ENCODE measurements at places on chromosomes 11 and 22.

- DNase-seq, result no peak
Measured at GRCh38 chr11:123055191-123055901, 6.6 kb downstream of the HSPA8 start.

- no peak for DNase-seq
Measured at GRCh38 chr11:66220566-66220935, 47.9 kb upstream of the RAB1B start.

DNA sequence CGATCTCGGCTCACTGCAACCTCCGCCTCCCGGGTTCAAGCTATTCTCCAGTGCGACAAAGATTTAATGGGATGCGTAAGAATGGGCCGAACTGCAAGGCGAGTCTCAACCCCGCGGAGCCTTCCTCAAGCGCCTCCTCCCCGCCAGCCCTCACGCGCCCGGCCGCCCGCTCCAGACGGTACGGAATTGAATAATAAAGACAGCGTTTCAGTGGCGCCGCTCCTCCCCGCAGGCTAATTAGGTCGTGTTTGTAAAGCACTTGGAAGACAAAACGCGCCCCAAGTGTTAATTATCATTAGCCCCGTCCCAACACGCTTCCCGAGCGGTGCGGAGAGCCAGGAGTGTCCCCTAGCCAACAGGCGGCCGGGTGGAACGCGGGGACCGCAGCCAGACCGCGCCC lies 192.0 kb downstream of the BUD13 start:
- no peak for DNase-seq

DNA sequence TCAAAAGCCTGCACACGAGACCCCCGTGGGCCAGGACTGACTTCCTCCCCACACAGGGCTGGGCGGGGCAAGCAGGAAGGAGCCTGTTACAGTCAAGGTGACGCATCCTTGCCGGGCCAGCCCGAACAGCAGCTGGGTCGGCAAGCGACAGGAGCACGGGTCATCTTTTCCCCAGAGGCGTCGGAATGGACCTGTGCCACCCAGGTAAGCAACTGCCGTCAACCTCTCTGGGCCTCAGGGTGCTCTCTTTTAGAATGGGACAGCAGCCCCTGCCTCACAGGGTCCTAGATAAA lies at the start of gene CYTH4:
TSS of gene CYTH4 (plus strand) at position 124 of the 293 bp plus-strand sequence. CDS start at position 186, 62 bp downstream.
- DNase-seq, result peak; percentile 68

DNA sequence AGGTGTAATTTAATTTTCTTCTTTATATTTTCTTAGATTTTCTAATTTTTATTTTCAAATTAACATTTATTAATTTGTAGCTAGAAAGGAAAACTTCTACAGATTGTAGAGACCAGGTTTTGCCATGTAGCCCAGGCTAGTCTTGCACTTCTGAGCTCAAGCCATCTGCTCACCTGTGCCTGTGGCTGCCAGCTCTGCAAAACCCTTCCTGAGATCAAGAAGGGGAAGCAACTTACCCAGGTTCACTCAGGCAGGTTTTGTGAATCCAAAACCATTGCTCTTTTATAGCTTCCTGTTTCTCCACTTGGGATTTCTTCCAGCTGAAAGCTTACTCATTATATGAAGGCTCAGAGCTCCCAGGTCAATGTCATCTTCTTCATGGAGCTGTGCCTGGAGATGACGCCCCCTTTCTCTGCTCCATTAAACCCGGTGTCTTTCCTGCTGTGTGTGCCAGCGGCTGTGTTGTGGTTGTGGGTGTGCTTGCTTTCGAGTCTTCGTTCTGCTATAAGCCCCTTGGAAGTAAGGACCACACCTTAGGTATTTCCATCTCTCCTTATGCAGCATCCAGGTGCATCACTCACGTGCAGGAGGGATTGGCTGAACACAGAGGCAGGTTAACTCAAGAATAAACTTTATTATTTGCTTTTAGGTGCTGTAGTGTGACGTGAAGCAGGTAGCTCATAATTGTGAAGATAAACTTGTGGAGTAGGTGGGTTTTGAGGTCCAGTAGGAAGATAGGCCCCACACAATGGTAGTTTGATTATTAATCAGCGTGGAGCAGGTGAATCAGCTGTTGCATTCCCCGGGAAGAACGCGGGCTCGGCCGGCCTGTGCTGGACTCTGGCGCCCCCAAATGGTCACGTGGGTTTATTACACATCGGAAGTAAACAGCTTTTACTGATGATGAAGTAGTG lies 42.2 kb upstream of the INCENP start:
- peak; percentile 64 for DNase-seq

- no peak for DNase-seq
Measured at GRCh38 chr11:27100534-27100933, 59.9 kb downstream of the BBOX1 start.

DNA sequence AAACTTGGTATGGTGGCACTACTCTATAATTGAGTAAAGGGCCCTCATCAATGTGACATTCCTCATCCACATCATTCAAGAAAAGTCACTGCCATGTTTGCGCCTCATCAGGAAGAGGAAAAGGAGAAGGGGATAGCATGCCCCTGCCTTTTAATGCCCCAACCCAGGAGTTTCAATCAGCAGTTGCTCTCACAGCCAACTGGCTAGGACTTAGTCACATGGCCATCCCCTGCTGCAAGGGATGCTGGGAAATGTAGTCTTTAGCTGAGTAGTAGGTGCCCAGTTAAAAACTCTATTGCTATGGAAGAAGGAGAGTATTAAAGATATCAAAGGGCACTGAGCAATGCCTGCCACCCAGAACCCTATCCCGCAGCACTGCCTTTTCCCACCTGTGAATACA lies 10.9 kb upstream of the CCND1 start:
- no peak for DNase-seq

GRCh38 chr22:49257551-49257961 lies 570.1 kb downstream of the BRD1 start:
- no peak for DNase-seq

GRCh38 chr11:125939081-125939521 lies 6.7 kb upstream of the VSIG10L2 start:
- no peak for DNase-seq

All from activated CD4-positive, alpha-beta T cell treated with anti-CD3 and anti-CD28 coated beads for 24 hours (primary cell).